ENCODE measurements at places on chromosomes 11 and 22.

DNA sequence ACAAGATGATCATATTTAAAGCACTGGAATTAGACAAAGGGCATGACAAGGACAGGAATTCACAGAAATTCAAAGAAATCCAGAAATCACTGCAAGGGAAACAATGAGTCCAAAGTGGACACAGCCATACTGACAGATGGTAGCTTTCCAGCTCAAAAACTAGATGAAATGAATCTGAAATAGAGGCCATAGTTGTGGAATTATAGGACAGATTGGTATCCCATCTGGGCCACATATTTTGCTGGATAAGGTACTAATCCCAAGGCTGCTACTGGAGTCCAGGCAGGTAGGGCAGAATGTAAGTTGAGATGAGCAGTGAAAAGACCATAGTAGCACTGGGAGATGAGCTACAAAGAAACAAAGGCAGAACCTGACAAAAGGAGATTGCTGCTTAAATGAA, 258.3 kb upstream of the ANO3 start:
- no peak for DNase-seq

DNA sequence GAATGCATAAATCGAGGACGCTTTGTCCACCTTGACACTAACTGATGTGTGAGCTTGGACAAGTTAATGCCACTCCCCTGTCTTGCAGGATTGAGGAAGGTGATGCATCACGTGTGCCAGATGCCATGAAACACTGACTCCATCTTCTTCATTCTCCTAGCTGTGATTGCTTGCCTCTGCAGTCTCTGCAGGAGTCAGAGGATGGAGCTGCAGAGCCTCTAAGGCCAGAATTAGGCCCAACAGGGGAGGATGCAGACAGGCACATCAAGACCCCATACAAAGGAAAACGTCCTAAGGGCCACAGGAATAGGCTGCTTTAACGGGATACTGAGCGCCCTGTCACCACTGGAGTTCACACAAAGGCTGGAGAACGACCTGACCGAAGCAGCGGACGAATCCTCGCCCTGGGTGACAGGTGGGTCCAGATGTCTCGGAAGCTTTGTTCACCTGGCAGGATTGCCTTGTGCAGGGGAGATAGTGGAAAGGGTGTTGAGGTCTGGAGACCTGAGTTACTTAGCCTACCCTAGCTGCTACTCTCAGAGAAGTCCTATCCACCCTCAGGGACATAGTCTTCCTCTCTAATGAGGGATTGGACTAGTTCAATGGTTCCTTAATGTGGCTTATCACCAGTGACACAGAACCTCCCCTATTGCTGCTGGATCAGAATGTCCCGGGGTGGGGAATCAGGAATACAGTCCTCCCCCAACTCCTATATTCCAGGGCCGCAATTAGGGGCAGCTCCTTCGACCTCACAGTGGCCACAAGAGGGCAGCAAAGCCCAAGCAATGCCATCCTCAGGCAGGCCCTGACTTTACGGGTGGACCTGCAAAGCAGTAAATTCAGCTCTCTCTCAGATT, 32.4 kb downstream of the DBX1 start:
- peak; percentile 68 for DNase-seq

DNA sequence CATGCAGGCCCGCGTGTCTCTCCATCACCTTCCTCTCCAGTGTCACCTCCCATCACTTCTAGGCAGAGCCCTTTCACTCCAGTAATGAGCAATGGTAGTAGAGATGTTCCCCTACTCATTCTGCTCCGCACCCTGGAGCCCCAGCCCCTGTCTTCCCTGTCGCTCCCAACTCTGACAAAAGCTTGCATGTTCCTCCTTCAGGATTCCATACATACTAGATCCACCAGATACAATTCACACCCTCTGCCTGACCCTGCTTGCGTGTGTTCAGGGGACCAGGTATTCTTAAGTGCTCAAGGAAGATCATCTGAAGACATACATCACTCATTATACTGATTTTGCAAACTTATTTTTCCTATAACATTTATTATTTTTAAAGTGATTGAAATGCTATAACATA, 222.7 kb downstream of the SNX19 start:
- no peak for DNase-seq

DNA sequence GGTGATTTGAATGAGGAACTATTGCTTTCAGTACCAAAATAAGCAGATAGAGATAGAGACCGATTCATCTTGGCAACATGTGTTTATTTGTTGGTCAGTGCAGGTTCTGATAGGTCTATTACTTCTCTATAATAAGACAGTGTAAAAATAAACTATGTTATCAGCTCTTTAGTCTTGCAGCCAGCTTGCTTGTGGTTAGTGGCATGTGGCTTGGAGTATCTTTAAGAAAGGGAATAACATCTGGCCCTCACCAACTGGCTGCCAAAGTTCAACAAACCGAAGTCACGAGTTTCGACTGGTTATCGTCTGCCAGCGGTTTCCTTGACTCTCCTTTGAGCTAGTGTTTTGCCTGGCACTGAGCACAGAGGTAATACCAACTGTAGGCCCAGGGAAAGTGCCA, 71.8 kb downstream of the CTTN start:
- DNase-seq, result no peak

GRCh38 chr22:41410311-41410751, 28.6 kb downstream of the TEF start:
- DNase-seq, result no peak

DNA sequence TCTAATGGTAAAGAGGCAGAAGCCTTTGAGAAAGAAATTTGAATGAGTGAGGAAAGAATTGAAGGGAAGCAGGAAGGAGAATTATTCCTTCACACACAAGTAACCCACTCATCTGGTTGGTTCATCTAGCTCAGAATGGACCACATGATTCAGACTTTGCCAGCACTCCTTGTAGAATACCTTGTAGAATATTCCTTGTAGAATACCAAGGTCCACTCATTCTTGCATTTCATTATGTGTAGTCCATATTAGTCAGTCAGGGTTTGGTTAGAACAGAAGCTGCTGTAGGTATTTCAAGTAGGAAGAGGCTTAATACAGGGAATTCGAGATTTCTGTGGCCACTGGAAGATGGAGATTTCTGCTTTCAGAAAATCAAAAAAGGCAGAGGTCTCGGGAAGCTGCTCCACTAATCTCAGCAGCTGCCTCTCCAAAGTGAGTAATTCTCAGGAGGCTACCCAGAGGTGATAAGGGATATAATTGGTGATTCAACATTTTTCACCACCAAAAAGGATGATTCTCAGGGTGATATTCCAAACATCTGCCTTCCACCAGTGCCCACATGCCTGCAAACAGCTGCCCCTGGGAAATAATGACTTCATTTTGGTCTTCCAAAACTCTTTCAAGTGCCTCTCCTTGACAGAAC, 329.1 kb downstream of the TMEM135 start:
- no peak for DNase-seq

- DNase-seq, result no peak
Observed at GRCh38 chr11:9176550-9176949, 85.2 kb upstream of the SCUBE2 start.

DNA sequence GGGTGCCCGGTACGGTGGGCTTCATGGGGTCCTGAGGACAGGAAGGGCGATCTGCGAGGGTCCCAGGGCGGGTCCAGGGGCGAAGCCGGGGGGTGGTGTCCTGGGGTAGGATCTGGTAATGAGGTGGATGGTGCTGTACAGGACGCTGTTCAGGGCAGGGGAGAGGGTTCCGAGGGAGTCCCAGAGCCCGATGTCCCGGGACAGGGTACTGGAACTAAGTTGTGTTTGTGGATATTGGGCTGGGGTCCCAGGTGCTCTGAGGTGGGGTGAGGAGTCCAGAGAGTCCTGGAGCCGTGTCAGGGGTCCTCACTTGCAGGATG, 426 bp downstream of the LZTR1 start:
- DNase-seq, result no peak

DNA sequence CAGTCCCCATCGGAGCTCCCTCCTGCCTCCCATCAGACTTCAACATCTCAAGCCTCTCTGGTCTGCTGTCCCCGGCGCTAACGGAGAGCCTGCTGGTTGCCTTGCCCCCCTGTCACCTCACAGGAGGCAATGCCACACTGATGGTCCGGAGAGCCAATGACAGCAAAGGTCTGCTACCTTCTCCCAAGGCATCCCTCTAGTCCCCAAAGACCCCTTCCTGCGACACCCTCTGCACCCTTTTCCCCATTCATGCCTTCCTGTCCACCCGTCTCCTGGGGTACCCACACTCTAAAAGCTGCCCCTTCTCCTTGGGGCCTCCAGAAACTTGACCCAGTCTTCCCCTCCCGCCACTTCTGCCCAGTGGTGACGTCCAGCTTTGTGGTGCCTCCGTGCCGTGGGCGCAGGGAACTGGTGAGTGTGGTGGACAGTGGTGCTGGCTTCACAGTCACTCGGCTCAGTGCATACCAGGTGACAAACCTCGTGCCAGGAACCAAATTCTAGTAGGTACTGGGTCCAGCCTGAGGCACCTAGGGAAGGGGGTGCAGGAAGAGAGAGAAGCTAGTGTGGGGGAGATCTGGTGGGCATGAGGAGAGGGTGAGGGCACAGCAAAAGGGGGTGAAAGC, 860 bp downstream of the UPK2 start:
- no peak for DNase-seq
